Stimulated activated CD8-positive, alpha-beta memory T cell treated with anti-CD3 and anti-CD28 coated beads, Interleukin-15, amount 100 ng/mL, for 24 hours (primary cell): ENCODE measurements at places on chromosomes 2 and 18.
A peak's percentile ranks its signal among the peaks of the same experiment; 100 is the strongest.

DNA sequence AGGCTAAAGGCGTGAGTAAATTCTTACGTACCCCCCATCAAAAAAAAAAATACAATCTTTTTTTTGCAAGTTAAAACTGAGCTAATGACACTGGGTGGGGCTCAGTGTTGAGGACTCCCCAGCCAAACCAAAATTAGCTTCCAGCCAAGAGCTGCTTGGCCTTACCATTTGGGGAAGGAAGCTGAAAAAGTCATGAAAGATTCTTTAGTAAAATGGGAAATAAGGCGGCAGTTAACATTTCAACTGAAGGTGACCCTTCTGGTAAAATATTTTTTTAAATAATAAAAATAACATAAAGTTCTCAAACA is 16.4 kb downstream of the SMAD7 start:
- no peak for DNase-seq

DNA sequence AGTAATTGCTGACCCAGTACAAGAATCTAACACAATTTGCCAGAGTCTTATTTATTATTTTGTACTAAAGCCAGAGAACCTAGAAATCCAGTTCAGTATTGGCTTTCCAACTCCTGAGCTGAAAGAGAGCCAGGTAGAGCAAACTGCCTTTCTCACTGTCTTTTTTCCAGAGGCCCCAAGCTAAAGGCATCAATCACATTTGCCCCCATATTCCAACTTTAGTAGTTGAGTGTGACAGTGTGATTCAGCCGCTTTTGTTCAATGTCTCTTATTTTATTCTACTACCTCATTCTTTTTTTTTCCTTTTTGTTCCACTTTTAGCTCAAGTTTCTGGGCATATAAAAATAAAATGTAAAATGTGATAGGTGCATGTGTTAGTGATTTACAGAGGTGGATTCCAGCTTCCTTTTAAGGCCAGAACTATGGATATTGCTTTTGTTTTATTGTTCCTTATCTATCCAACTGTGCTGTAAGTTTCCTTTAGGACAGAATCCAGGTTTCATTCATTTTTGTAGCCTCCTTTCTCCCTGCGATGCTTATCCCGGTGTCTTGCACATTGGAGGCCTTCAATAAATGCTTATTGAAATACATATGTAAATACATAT is 153.0 kb downstream of the ZEB2 start:
- no peak for DNase-seq

GRCh38 chr2:222269132-222269531 is 29.7 kb downstream of the PAX3 start:
- DNase-seq = no peak

DNA sequence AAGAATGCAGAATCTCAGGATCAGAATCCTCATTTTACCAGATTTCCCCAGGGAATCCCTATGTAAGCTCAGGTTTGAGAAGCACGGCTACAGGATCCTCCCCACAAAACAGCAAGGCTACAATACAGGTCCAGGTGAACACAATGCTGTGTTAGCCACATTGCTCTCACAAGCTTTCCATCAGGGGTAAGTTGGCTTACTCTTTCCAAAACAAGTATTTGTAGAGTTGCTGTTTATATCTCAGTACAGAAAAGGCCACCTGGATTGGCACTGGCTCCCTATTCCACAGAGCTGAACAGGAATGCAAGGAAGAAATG is 11.0 kb downstream of the SPRED2 start:
- no peak for DNase-seq

- no peak for DNase-seq
These were observed 18.0 kb upstream of the AP1S3 start for GRCh38 chr2:223855426-223855825.

DNA sequence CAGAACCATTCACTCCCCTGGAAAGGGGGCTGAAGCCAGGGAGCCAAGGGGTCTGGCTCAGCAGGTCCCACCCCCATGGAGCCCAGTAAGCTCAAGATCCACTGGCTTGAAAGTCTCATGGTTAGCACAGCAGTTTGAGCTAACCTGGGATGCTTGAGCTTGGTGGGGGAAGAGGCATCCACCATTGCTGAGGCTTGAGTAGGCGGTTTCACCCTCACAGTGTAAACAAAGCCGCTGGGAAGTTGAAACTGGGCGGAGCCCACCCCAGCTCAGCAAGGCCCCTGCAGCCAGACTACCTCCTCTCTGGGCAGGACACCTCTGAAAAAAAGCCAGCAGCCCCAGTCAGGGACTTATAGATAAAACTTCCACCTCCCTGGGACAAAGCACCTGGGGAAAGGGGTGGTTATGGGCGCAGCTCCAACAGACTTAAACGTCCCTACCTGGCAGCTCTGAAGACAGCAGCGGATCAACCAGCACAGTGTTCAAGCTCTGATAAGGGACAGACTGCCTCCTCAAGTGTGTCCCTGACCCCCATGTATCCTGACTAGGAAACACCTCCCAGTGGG is 14.7 kb upstream of the TTC32 start:
- no peak for DNase-seq

- DNase-seq = no peak
These were observed 567.2 kb downstream of the TMX3 start for GRCh38 chr18:68147728-68148127.

GRCh38 chr2:44652701-44653100 is 288.8 kb upstream of the SIX3 start:
- no peak for DNase-seq

- DNase-seq = no peak
These were observed 16.2 kb downstream of the AFF3 start for GRCh38 chr2:100126201-100126600.

- DNase-seq = no peak
These were observed 128.8 kb upstream of the BCL2L11 start for GRCh38 chr2:110991911-110992310.

GRCh38 chr2:175019566-175020327 is 14.6 kb upstream of the CHN1 start:
- DNase-seq = no peak

DNA sequence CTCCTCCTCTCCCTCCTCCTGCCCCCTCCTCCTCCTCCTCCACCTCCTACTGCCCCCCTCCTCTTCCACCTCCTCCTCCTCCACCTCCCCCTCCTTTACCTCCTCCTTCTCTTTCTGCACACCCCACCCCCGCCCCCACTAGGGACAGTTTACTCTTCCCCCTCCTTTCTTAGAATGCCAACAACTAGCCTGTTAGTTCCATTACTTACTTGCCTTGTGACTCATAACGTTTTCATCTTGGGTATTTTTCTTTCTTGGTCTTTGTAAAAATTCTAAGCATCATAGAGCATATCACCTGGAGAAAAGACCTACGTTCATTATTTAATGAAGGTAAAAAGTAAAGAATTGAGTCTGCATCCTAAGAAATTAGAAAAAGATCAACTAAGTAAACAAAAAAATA is 165.3 kb downstream of the NEDD4L start:
- no peak for DNase-seq

GRCh38 chr2:203909261-203909967 is 27.1 kb upstream of the ICOS start:
- no peak for DNase-seq

GRCh38 chr2:134375935-134376334 is 122.1 kb downstream of the MGAT5 start:
- no peak for DNase-seq

DNA sequence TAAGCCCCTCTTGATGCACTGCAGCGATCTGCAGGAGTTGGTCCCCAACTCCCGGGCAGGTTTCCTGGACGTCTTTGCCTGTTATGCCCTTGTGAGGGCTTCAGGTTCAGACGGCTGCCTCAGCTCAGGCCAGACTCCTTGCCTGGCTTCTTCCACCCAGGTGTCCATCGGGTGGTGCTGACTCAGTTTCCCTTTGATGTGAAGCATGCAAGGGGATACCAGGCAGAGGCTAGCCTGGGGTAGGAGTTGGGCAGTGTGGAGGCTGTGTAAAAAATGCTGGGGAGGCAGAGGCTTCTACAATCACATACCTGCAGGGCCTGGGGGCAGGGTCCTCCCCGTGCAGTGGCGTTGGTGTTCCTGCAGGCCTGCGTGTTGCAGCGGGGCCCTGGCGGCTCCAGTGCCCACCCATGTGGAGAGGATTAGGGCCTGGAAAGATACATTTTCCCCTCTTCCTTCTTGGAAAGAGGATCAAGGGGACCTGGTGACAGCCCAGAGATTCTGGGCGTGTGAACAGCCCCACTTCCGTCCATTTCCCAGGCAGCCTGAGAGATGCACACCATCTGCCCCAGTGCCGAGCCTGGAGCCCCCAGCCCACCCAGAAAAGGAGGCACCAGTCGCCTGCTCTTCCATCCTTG is 338.3 kb downstream of the DYSF start:
- no peak for DNase-seq

- DNase-seq = no peak
These were observed 49.3 kb upstream of the AP1S3 start for GRCh38 chr2:223886726-223887125.

DNA sequence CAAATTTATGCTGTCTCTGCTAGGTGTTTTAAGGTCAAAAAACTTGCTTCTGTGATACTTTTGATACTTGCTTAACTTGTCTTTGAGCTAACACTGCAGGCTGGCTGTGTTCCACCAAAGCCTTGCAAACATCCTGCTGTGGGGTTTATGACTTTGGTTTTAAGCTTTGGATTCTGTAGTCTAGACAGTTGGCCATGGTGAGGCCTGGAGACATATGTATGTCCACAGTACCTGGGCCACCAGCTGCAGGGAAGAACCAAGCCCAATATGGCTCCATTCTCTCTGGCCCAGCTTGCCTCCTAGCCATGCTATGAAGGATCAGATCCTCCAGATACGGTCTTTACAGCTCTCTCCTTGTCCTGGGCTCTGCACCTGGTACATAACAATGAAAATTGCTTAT is 113.9 kb downstream of the INO80D start:
- no peak for DNase-seq

DNA sequence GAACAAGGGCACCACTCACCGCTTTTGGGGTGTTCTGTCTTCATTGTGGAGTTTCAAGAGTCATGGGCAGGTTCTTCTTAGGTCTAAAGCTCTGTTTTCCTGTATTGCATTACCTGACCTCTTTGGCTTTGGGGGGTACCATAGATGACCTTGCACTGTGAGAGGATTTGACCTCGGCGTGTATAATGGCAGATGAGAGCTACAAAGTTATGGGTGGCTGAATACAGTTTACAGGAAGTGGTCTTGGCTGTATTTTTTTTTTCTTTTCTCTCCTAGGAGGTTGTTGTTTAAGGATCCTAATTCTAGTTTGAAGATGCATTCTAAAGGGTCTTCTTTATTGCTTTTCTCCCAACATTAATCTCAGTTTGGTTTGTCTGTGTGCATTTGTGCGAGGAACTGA is 11.5 kb downstream of the GAL3ST2 start:
- no peak for DNase-seq

DNA sequence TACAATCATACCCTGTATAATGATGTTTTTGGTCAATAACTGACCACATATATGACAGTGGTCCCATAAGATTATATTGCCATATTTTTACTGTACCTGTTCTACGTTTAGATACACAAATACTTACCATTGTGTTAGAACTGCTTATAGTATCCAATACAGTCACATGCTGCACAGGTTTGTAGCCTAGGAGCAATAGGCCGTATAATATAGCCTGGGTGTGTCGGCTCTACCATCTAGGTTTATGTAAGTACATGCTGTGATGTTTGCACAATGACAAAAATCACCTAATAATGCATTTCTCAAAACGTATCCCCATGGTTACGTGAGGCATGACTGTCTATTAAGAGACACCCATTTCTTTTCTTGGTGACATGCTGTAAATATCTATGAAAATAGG is 55.0 kb upstream of the APCDD1 start:
- no peak for DNase-seq

- DNase-seq = no peak
These were observed 90.0 kb upstream of the ATL2 start for GRCh38 chr2:38466876-38467767.

DNA sequence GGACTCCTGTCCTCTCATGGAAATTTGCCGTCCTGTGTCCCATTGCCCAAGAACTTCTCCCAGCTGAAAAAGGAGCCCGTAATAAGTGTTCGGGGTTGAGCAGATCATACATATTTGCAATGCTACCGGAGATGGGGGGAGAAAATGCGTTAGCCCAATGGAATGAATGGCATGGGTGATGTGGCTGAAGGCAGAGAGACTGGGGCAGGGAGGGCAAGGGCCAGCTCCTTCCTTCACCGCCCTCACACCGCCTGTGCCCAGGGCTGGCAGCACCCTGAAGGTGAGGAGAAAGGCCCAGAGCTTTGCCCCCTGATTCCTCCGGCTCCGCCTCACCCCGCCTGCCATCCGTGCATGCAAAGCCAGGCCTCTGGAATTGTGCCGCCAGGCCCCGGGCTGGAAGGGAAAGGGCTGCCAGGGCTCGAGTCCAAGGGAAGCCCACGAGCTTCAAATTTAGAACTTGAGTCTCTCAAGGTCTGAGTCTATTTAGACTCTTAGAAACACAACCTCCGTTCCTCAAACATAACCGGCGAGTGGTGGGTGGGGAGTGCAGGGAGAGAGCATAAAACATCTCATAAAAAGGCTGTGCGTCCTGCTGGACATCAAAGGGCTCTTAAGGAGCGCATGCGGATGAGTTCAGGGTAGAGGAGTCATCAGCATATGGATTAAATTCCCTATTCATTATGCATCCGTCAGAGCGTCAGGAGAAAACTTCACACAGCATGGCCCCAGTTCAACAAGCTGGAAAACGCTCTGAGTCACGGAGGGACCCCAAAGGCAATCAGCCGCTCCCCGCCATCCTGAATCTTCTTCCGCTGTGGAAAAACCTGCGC is 121.7 kb upstream of the GLI2 start:
- no peak for DNase-seq

- DNase-seq = no peak
These were observed 96.4 kb upstream of the LDAH start for GRCh38 chr2:20919297-20919800.

DNA sequence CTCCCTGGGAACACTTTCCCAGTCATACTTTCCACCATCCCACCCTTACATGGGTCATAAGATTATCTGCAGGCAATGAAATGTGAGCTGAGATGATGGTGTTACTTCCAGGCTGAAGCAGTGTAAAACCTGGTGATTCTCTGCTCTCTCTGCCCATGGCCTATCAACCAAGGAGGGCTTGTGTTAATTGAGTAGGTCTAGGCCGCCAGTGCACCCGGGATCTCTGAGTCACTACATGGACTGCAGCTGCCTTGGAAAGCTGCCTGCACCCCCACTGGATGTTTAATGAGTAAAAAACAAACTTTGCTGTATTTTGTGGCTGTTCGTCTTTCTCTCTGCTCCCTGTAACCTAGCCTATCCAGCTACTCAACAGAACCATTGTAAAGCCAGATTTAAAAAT is 451.7 kb upstream of the SMIM21 start:
- no peak for DNase-seq

- no peak for DNase-seq
These were observed 1.9 kb downstream of the SP5 start for GRCh38 chr2:170716851-170717598.

- DNase-seq = peak; percentile 16
These were observed 638 bp downstream of the ST3GAL5 start for GRCh38 chr2:85888020-85888683.
